ENCODE measurements at places on chromosomes 13 and 19.
A peak's percentile ranks its signal among the peaks of the same experiment; 100 is the strongest.

GRCh38 chr13:52775511-52775910 lies 35.9 kb upstream of the CNMD start:
- no peak for ATAC-seq

GRCh38 chr19:9885077-9885552 lies 50.0 kb downstream of the PIN1 start:
- no peak for ATAC-seq

GRCh38 chr13:86563308-86563707 lies 764.1 kb upstream of the SLITRK6 start:
- no peak for ATAC-seq

- ATAC-seq, result no peak
These were observed 37.4 kb downstream of the ERICH4 start for GRCh38 chr19:41480336-41480735.

DNA sequence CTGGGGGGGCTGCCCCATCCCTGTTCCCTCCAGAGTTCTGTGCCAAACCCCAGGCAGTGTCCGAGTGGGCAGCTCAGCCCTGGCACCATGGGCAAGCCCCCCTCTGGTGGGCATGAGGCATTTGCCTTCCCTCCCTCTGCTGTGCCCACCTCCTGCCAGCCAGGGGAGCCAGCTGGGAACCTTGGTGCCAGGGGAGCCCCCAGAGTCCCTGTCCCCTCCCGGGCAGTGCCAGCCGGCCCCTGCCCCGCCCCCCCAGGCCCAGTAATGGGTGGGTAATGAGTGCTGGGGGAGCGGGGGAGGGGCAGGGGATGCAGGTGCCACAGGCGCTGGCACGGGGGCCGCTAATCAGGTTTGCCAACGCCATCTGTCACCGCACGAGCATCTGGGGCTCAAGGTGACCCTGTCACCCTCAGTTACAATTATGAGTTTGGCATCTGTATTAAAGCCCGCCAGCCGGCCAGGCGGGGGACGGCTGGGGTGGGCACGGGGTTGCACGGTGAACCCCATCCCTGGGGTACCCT lies 5.9 kb downstream of the DAND5 start:
- peak; percentile 9 for ATAC-seq

DNA sequence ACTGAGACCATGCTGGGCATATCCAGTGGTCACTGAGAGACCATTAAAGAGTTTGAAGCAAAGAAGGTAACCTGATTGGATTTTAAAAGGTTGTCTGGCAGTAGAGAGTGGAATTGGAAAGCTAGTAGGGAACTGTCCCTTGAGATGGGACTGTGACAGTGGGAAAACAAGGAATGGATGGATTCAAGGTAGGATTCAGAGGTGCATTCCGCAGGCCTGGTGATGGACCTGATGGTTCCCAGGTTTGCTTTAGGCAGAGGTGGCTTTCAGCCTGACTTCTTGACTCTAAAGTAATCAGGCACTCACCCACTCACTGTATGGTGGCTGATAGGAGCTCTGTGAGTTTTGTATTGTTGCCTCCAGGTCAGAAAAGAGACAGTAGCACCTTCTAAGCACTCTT lies 73.0 kb downstream of the DHRS12 start:
- ATAC-seq, result no peak

- no peak for ATAC-seq
These were observed 340.0 kb downstream of the SPRY2 start for GRCh38 chr13:80000684-80001509.

GRCh38 chr19:43675269-43675879 lies 5.4 kb upstream of the PLAUR start:
- peak; percentile 94 for ATAC-seq

- ATAC-seq, result no peak
These were observed 249.5 kb upstream of the TSHZ3 start for GRCh38 chr19:31598730-31599238.

GRCh38 chr13:24745516-24745860 lies 18.5 kb upstream of the RNF17 start:
- no peak for ATAC-seq

GRCh38 chr19:49440439-49441209 lies 703 bp downstream of the SLC17A7 start:
- ATAC-seq, result no peak

GRCh38 chr13:98333486-98333885 lies 156.4 kb upstream of the RNF113B start:
- no peak for ATAC-seq

- peak; percentile 89 for ATAC-seq
These were observed 91.6 kb downstream of the GNG7 start for GRCh38 chr19:2610637-2611482.

DNA sequence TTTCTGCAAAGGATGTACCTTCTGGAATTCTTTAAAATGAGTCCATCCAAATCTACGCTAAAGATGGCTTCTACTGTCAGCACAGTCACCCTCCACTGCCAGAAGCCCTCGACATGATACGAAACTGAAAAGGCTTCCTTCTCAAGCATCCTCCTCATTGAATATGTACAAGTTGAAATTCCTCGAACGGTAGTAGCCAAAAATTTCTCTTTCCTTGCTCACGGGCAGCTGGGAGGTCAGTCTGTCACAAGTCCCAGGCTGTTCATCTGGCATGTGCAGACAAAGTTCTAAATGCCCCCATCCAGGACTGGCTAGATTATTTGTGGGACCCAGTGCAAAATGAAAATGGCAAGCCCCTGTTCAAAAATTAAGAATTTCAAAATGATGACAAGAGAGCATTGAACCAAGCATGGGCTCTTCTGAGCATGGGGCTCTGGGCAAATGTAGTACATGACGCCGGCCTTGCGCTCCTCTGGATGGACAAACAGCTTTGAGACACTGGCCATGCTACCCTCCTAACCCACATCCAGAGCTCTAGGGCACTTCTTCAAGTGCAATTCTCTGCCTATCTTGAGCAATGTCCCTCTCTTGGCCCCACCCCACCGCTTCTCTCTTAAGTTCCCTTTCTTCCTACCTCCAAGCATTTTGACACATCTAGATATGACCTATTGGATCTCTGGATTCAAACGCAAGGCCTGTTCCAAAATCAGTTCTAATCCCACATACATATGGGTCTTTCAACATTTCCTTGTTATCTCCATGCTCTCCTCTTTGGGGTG lies 78.9 kb upstream of the FLT1 start:
- no peak for ATAC-seq

DNA sequence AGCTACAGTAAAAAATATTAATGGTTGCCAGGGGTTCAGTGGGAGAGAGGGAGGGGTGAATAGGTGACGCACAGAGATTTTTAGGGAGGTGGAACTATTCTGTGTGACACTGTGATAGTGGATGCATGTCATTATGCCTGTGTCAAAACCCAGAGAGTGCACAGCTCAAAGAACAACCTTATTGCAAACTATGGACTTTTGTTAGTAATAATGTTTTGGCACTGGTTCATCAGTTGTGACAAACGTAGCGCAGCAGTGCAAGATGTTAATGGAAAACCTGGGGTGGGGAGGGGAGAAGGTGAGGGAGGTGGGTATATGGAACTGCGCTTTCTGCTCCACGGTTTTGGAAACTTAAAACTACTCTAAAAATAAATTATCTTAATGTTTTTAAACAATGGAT lies 134.6 kb upstream of the RFC3 start:
- no peak for ATAC-seq

DNA sequence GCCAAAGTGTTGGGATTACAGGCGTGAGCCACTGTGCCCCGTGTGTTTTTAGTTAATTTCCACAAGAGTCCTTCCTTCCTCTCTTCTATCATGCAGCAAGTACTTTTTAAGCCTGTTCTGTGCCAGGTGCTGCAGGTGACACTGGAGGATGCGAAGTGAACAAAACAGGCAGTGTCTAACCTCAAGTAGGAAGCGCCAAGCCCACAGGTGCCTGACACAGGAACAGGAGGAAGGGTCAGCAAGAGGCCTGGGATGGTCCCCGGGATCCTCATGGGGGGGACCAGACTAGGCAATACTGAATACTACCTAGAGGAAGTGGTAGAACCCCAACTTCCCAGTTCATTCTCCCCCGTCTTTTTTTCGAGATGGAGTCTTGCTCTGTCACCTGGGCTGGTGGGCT lies 1.8 kb upstream of the CALR start:
- ATAC-seq, result no peak

DNA sequence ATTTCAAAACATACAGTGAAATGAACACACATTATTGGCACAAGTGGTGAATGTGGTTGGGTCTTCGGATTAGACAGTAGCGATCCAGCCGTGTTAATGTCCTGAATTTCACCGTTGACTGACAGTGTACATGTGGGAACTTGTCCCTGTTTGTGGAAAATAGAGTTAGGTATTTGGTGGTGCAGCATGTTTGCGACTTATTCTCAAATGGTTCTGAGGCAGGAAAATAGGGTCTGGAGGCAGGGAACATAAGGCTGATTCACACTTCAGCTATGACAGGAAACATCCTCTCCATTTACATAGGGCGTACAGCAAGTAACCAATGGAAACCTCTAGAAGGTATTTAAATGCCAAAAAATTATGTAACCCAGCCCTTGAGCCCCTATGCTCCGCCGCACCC lies 4.2 kb downstream of the LGALS7B start:
- peak; percentile 1 for ATAC-seq

GRCh38 chr19:3026768-3027167 lies 2.3 kb downstream of the TLE2 start:
- no peak for ATAC-seq

DNA sequence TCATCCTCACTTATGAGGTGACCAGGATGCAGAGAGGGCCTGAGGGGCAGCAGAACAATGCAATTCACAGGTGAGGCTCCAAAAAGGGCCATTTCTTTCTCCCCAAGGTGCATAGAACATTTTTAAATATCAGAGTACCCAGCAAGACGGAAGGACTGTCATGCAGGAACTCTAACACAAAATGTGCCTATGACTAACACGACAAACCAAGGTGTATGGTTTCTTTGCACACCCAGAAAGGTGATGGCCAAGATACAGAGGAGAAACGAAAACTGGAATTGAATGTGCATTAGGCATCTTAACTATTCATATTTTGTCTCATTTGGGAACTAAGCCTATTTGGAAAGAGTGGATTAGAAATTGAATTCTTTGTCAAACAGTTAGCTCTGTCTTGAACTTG lies 29.9 kb downstream of the SHISA2 start:
- no peak for ATAC-seq

DNA sequence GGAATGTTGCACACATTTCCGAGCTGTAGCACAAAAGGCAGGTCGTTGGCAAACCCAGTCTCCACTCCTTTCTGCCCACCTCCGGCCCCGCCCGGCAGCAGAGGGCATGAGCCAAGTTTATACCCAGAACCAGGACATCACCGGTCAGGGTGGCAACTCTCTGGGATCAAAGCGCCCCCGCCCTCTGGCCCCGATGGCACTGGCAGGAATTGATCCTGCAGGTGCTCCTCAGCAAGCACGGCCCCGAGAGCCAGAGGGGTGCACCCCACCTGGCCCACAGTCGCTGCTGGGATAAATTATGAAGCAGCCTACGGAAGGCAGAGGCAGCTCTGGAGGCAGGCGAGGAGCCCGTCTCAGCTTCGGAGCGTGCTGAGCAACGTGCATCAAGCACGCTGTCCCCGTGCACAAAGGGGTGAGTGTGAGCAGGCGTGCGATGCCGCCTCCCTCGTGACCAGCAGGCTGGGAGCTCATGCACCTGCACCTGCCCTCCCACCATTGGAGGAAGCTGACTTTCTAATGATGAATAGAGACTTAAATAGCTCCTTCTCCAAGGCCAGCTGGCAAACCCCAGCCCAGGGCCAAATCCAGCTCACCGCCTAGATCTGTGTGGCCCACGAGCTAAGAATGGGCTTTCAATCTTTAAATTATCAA lies 25.7 kb downstream of the SHC2 start:
- no peak for ATAC-seq

DNA sequence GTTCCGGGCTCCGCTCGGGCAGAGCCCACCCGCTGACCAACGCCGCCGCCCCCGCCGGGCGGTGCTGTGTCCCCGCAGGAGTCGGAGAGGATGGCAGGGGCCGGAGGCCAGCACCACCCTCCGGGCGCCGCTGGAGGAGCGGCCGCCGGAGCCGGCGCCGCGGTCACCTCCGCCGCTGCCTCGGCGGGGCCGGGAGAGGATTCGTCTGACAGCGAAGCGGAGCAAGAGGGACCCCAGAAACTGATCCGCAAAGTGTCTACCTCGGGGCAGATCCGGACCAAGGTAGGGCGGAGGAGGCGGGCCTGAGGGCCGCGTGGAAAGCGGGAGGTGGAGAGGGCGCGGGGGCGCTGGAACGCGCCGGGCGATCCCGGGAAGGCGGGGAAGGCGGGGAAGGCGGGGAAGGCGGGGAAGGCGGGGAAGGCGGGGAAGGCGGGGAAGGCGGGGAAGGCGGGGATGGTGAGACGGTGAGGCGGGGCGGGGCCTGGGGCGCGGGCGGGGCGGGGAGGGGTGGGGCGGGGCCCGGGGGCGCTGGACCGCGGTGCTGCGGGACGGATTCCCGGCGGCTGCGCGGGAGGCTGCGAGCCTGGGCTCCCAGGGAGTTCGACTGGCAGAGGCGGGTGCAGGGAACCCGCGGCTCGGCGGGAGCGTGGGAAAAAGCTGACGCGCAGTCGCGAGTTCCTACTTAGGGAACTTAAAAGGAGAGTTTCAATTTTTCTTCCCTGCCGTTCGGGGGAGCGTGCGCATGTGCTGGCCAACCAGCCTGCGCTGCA lies 421 bp downstream of the DGKH start:
- ATAC-seq, result peak; percentile 80

- no peak for ATAC-seq
These were observed 20.1 kb downstream of the STOML3 start for GRCh38 chr13:38970380-38971051.

- ATAC-seq, result peak; percentile 43
These were observed 10.7 kb downstream of the THOP1 start for GRCh38 chr19:2795827-2796658.

DNA sequence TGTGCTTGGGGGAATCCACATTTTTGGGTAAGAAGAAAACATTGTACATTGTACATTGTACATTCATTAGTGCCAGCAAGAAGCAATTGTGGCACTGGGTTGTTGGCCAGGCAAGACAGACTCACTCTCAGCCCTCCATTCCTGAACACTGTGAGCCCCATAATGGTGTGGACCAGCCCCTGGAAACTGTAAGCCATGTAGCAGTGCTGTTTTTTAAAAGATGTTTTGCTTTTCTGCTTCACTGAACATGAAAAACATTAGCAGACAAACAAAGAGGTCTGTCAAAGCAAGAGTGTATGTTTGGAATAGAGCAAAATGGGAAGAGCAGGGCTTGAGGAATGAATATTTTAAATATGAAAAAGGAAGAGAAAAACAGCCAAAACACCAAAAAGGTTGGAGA lies 39.1 kb upstream of the IL17D start:
- no peak for ATAC-seq

DNA sequence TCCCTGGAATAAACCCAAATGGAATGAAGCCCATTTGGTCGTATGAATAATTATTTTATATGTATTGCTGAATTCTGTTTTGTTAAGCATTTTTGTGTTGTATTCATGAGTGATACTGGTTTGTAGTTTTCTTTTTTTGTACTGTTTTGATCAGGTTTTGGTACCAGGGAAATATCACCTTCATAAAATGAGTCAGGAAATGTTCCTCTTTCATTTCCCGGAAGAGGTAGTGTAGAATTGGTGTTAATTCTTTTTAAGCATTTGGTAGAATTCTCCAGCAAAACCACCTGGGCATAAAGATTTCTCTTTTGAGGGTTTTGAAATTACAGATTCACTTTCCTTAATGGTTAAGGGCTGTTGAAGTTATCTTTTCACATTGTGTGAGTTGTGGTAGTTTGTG lies 13.3 kb downstream of the SPATA13 start:
- ATAC-seq, result no peak
